Smooth muscle cell of the brain vasculature (primary cell): ENCODE measurements at places on chromosomes 5 and 9.

- no peak for DNase-seq
Observed at GRCh38 chr9:129208207-129209032, 30.4 kb upstream of the IER5L start.

- DNase-seq, result no peak
Observed at GRCh38 chr5:56369361-56369811, 136.3 kb upstream of the ANKRD55 start.

DNA sequence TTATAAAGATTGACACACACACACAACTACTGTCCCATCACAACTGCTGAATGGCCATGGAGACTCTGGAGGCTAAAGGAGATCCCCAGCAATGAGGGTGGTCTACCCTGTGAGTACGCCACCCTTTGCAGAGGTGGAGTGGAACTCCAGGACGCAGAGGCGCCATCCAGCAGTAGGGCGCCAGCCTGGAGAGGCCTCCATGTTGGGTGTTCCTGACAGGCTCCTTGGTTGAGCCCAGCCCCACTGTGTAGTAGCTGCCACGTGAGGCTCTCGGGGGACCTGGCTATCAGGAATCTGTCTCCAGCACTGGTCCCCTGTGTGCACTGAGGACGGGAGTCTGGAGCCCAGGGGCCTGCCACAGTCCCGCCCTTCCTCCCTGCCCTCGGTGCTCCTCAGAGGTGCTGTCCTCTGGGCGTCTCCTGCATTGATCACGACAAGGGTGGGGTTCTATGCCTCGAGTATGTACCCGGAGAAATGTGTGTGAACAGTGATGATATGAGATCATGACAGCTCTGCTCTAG lies 72.3 kb downstream of the DAP start:
- no peak for DNase-seq

GRCh38 chr5:139705191-139705590 lies 57.0 kb downstream of the CXXC5 start:
- DNase-seq, result no peak

DNA sequence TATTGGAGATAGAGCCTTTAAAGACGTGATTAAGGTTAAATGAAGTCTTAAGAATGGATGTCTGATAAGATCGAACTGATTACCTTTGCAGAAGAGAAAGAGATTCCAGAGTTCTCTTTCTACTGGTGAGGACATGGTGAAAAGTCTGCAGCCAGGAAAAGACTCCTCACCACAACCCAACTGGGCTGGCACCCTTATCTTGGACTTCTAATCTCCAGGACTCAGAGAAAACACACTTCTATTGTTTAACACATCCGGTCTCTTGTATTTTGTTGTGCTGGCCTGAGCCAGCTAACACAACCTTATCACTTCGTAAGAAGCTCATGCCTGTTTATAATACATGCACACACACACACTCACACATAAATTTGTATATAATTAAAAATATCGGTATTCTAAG lies 489.1 kb downstream of the PRDM9 start:
- no peak for DNase-seq

DNA sequence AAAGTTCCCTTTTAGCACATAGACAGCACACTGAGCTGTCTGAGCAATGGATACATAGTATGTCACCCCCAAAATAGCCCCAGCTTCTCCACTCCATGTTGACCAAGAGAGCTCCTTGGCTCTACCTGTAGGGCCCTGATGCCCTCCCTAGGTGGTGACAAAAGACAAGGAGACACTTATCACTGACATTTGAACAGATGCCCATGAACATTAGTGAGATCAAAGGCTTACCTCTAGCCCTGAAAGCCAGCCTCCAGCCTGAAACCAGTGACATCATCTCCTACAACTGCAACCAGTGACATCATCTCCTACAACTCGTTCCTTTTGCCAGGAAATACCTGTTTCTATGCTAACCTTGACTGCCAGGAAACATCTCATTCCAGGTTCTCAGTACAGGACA lies 122.7 kb downstream of the FSTL4 start:
- no peak for DNase-seq

- DNase-seq, result no peak
Observed at GRCh38 chr9:93298498-93299417, 114.8 kb downstream of the WNK2 start.

- no peak for DNase-seq
Observed at GRCh38 chr5:2442496-2443354, 308.8 kb downstream of the IRX2 start.

DNA sequence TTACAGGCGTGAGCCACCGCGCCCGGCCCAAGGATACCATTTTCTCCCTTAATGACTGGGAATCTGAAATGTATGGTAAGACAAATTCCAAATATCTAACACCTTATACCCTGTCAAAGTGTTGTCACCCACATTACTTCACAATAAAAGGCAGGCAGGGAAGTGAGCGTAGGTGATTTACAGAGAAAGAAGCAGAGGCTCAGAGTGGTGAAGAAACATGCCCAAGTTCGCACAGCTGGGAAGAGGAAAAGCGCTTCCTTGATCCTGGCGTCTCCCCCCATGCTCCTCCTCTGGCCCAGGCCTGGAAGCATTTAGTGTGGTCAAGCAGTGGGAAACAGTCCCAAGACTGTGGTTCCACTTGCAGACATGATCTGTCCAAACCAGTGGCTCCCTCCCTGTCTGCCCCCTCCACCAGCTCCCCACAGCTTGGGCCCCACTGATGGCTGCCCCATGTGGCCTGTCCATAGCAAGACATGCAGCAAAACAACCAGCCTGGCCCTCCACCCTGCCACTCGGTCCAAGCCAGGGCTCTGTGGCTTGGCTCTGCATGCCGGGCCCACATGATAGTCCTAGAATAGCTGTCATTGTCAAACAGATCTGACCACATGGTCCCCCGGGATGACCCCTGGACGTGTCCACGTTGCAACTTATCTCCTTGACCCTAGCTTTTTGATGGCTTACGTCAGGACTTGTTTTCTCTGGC lies 107.2 kb downstream of the TTLL11 start:
- no peak for DNase-seq
